ENCODE measurements at places on chromosomes 12 and 14.

DNA sequence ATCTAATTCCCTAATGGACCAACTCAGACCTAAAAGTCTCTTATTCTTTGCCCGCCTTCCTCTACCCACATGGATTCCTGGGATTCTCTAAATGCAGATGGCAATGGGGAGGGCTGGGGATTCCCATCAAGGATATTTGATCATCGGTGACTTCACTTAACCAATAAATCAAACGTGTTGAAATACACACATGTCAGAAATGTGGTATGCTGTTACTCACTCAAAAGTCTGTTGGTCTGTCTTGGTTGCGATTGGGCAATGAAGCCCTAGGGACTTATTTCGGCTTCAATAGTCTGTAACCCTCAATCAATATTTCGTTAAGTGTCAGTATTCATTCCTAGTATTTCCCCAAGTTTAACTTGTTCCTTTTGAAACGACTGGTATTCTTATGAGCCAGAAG lies 117.2 kb upstream of the DIO3 start:
- DNase-seq, result no peak

- DNase-seq, result no peak
Observed at GRCh38 chr12:67077617-67078016, 191.5 kb upstream of the CAND1 start.

DNA sequence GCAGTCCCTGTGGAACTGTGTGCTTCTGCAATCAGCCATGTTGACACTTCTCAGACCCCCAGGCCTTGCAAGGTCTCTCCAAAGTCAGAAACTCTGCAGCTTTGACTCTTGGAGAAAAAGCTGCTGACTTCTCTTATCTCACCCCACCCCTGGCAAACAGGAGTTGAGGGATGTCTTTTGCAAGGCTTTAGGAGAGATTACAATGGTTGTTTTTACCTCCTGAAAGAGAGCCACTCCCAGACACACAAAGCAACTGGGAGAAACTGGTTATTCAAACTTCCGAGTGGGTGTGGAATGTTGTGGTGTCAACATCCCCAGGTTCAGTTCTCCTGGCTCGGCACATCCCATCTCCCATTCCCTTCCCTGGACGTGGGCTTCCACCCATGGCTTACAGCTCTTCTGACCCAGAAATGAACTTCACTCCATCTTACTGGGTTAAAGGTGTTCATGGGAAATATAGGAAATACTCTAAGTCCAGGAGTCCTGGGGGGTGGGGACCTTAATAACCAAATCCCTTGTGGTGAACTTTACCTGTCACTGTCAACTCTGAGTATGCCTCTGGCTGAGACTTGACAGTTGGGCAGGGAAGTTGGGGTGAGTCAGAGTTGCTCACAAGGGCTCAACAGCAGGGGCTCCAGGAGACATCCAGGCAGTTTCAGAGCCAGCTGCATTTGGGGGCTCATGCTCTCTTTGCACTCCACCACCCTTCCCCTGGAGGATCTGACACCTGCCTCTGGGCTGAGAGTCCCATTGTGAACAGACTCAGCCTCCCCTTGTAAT lies 41.9 kb downstream of the CCDC177 start:
- no peak for DNase-seq

- no peak for DNase-seq
Observed at GRCh38 chr12:41683513-41684240, 461.0 kb downstream of the GXYLT1 start.

DNA sequence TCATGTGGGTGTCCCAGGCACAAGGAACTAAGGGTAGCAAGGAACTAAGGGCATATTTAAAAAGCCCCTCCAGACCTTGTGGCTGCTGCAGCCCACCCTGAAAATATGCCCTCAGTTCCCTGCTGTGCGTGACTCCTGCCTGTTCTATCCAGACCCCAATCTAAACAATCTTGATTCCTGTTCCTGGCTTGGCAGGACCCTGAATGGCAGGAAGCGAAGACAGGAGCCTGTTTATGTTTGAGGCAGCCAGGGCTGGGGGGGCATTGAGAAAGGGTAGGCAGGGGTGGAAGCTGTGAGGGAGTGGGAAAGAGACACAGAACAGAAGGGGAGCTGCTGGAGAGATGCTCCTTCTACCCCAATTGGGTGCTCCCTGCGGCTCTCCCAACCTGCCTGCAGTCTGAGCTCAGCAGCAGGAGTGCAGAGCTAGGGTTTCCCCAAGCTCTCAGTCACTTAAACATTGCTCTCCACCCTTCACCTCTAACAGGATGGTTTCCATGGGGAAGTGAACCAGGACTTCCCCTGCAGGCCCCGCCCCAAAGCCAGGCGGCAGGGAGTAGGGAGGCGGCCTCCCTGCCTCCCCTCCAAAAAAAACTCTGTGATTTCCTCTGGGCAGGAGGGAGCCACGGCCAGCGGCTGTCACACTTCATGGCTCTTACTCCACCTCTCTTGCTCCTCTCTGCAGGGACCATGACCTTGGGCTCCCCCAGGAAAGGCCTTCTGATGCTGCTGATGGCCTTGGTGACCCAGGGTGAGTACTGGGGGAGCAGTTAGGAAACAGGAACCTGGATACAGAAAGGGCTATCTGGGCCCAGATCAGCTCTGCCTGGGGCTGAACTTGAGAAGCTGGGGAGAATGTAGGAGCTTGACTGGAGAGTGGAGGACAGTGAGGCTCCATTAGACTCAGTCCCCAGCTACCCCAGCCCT lies 4.7 kb downstream of the ACVRL1 start:
- DNase-seq, result no peak

- no peak for DNase-seq
Observed at GRCh38 chr12:1054117-1054870, 63.3 kb downstream of the ERC1 start.

DNA sequence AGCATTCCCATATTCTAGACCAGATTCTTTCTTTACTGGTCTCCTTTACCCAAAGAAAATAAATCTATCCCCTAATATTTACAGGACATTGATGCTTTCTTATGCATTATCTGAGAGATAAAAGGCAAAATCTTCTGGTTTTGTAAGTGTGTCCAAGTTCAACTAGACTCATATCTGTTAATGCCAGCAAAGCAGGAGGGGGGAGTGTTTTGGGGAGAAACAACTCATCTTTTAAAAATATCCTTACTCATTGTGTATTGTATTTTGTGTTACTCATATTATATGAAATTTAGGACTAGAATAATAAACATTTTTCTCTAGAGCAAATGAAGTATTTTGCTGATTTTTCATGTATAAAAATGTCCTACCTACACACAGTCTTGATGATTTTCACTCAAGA lies 54.8 kb downstream of the SAMD4A start:
- DNase-seq, result no peak

- DNase-seq, result no peak
Observed at GRCh38 chr14:31440280-31440679, 17.0 kb downstream of the DTD2 start.
